ENCODE measurements at places on chromosomes 5 and 9.

DNA sequence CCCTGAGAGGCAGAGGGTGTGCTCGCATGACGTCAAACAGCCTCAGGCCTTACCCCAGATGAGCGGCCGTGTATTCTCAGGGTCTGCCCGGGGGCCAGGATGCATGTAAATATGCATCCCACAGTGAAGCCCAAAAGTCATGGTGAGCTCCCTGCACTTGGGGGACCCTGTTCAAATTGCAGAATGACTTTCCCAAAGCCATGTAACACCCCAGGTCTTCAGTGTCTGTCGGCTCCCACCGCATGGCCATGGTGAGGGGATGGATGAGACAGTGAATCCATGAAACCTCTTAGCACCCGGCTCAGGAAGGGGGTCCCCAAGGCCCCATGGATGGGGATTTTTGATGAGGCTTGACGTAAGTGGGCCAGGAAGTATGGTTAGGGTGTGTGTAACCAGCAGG, 9.3 kb upstream of the COL5A1 start:
- DNase-seq, result peak; percentile 41

DNA sequence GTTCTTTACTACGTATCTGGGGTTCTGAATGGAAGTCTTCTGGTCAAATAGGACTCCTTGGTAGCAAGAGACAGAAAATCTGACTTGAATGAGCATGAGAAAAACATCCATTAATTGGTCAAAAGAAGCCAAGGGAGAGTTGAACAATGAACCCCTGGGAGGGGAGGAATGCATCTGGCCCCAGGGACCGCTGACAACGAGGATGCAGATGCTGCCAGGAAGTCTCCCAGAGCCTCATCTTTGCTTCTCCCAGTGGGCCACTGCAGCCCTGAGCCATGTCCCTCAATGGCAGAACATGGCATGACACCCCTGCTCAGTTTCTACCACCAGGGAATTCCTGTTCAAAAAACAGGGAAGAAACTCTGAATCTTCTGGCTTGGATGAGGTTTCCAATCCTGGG, 50.5 kb upstream of the ICE1 start:
- DNase-seq, result no peak

GRCh38 chr9:117465706-117466105, 50.8 kb upstream of the ASTN2 start:
- no peak for DNase-seq

- no peak for DNase-seq
Observed at GRCh38 chr9:89497978-89498851, at the start of gene SEMA4D. SEMA4D (minus strand) TSS chr9:89498113; CDS start chr9:89405456, 92,657 bp downstream.

DNA sequence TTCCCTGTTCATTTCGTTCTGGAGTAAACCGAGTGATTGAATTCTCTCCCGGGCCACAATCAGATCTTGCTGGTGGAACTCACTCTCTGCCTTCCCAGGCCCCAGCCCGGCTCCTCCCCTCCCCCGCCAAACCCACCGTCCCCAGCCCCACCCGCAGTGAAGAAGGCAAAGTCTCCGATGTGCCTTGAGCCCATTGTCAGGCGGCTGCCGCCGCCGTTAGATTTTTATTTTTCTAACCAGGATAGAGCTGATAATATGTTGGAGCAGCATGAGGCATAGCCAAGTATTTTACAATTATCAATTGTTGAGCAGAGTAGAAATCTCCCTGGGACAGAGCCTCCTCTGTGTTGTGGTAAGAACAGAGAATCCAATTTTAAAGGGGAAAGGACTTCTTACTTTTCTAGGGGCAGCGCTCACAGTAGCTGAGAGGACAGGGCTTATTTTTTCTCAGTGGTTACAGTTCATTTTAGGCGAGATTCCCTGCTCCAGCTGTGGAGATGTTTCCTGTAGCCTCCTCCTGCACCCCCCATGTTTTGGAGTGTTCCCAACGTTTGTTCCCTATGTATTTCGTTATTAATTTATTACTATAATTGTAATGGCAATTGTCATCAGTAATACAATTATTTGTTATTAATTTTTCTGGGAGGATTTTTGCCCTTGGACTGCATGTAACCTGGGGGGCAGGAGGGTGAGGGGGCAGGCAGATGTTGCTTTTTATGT, 1.3 kb downstream of the PSAT1 start:
- DNase-seq, result no peak

Measured in chondrocyte (in vitro differentiated cells).